ENCODE measurements at places on chromosomes 5 and 9.

GRCh38 chr5:151115272-151115905 is 34.6 kb upstream of the TNIP1 start:
- DNase-seq: peak; percentile 75

DNA sequence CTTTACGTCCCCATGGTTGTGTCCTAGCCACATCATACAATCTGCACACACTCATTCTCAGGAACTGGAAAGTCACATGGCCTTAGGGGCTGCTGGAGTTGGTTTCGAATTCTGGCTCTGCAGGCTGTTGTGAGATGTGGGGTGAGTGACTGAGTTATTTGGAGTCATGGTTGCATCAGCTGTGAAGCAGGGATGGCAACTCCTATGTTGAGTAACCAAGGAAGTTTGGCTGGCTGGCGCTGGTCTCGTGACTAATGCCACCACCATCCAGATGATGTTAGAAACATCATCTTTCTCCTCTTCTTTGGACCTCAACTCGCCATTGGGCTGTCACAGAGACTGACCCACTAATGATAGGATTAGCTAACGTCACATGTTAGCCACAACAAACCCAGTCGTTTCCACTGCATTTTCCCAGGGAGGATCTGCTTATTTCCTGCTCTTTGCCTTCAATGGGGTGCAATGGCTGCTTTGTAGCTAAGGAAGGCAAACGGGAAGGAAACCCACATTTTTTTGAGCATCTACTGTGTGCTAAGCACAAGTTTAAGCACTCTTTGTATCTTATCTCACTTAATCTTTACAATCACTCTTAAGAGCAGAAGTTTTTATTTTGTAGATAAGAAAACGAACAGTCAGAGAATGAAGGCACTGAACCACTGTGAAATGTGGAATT is 78.1 kb upstream of the UBTD2 start:
- DNase-seq: no peak

DNA sequence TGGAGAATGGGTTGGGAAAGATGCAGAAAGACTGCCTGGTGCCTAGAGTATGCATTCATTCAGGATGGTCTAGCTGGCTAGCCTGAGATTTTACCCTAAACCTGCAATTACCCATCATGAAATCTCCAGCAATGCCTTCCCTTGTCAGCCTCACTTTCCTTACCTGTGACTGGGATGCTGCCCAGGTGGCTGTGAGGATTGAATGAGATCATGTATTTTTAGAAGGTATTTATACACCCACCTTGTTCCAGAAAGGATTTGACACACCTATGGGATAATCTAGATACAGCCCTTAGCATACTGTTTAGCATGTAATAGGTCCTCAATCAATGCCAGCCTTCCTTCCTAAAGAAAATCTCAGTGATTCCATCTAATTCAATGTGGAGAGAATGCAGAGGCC is 561.4 kb downstream of the CDK5RAP2 start:
- no peak for DNase-seq

- DNase-seq: no peak
These were observed 7.1 kb upstream of the IFNA2 start for GRCh38 chr9:21392270-21392669.

DNA sequence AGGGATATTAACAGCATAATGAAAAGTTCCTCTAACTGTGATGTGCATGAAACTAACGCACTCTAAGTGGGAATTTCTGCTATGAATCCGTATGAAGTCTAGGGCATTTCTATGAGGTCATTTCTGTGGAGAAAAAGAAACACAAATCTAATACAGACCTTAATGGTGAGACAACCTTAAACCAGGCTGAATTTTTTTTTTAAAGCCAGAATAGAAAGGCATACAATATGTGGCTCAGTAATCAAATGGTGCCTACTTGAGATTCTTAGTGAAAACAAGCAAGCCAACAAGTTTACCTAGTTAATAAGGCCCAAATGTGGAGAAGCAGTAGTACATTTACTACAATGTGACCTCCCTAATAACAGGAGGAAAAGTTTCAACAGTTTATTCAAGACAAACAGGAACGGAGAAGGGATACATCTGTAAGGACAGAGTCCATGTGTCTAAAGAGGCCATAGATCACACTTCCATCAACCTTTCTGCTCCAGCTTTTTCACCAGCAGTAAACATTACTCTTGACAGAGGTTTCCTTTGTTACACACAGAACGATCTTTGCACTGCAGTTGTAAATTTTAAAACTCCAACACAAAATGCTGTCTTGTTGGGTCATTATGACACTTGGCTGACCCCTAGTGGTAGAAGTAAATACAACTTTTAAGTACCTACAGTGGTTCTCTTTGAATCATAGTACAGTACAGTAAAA is 26.2 kb downstream of the CARNMT1 start:
- no peak for DNase-seq
